ENCODE measurements at places on chromosomes 11 and 22.
A peak's percentile ranks its signal among the peaks of the same experiment; 100 is the strongest.

- no peak for DNase-seq
These were observed 40.4 kb downstream of the FLI1 start for GRCh38 chr11:128734103-128734831.

- no peak for DNase-seq
These were observed 1.9 kb downstream of the GRAMD4 start for GRCh38 chr22:46622081-46622521.

GRCh38 chr11:2148595-2148994, 9.4 kb upstream of the IGF2 start:
- DNase-seq, result no peak

DNA sequence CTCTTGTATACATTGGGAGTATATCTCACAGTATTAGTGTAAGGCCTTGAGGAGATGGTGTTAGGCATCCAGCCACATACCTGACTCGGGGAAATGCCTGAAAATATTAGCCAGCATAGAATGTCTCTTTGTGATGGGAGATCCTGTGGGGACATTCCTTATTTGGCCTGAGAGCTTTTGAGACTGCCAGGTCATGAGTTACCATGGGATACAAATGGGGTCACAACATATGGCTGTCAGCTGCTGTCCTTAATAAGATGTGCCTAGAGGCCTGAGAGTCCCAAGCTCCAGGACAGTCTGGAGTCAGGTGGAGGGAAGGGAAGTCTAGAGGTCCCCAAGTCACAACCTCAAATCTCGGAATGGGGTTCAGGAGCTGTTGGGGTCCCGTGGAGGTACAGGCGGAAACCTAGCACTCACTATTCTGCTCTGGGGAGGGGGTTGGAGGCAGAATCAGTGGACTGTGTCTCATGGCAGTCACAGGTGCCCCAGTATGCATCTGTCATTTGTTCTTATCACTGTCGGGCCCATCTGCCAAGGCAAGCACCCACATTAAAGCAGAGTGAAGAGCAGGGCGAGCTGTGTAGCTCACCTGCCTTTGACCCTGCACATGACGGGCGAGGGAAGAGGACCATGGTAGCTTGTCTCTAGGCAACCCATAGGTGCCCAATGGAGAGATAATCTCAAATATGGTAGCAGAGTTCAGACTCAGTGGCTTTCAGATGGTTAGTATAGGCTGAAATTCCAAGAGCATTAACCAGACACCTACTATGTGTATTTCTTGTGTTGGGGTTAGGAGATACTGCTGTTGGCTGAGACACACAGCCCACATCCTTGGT, 29.9 kb downstream of the KCNQ1OT1 start:
- no peak for DNase-seq

DNA sequence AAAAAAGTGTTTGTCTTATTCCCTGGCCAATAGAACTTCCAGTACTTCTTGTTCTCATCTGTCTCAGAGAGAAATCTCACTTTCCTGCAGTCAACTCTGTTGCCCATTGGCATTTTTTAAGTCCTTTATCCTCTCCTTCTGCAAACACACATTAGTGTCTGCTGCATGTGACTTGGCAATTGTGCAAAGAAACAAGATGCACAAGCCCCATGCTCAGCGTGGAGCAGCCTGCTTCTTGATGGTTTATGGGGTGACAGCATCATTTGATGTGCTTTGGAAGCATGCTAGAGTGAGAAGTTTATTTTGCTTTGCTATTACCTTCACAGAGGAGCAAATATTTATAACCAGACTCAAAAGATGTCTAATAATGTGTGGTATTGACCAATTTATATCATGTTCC, 238.2 kb downstream of the FAT3 start:
- DNase-seq, result no peak

DNA sequence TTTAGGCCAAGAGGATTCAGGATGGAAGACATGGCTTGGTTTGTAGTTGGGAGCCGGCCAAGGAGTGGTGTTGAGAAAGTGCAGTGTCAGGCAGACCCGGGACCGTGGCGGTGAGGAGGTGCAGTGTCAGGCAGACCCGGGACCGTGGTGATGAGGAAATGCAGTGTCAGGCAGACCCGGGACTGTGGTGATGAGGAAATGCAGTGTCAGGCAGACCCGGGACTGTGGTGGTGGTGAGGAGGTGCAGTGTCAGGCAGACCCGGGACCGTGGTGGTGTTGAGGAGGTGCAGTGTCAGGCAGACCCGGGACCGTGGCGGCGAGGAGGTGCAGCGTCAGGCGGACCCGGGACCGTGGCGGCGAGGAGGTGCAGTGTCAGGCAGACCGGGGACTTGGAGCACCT, 59.7 kb downstream of the LRP5 start:
- no peak for DNase-seq

- DNase-seq, result no peak
These were observed 50.9 kb downstream of the IGF2 start for GRCh38 chr11:2088284-2088683.

DNA sequence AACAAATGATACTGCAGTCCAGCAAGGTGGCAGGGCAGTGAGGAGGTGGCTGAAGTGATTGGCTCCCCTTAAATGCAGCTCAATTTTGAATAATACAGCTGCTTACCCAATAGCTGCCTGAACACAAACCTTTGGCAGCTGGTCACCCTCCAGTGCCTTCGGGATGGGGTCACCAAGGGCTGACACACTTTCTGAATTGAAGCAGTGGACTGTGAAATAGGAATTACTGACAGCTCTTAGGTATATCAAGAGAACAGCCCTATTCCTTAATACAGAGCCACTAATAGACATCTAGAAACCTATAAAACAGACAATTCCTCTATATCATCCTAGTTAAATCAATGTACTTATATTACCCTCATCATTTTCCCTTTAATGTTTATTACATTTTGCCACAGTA, 474.2 kb upstream of the KIRREL3 start:
- no peak for DNase-seq

DNA sequence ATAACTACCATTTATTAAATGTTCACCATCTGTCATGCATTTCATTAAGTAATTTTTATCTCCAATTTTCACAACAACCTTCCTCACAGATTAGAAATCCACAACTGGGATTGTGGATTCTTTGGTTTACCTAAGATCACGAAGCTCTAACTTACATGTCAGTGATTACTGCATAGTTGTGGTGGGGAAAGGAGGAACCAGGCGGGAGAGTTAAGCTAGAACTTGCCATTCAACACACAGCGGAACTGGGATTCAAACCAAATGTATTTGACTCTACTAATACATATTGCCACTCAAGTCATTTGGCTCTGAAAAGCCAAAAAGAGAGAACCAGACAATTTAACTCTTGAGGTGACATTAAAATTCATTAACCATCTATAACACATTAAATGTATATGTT, 10.4 kb upstream of the LAYN start:
- no peak for DNase-seq

DNA sequence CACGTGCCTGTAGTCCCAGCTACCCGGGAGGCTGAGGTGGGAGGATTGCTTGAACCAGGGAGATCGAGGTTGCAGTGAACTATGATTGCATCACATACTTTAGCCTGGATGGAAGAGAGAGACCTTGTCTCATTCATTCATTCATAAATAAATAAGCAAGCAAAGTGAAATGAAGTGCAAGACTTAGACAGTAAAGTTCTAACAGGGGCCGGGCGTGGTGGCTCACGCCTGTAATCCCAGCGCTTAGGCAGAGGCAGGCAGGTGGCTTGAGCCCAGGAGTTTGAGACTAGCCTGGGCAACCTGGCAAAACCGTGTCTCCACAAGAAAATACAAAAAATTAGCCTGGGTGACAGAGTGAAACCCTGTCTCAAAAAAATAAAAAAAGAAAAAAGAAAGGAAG, 1.6 kb upstream of the ZNF280A start:
- DNase-seq, result no peak

GRCh38 chr11:34972892-34973291, 56.5 kb downstream of the PDHX start:
- no peak for DNase-seq

- no peak for DNase-seq
These were observed 118.5 kb downstream of the ELP4 start for GRCh38 chr11:31628111-31628510.

DNA sequence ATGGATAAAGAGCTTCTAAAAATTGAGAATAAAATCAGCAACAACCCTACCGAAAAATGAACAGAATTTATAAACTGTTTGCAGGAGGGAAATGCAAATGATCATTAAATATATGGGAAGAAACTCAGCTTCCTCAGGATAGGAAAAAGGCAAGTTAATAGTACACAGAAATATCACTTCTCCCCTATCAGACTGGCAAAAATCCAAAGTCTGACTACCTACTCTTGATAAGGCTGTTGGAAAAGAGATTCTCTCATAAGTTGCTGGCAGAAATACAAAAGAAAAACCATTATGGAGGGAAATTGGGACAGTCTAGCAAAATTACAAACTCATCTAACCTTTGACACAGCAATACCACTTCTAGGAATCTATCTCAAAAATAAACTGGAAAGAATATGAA, 100.9 kb upstream of the LDLRAD3 start:
- no peak for DNase-seq

- no peak for DNase-seq
These were observed 7.6 kb downstream of the IGSF9B start for GRCh38 chr11:133949129-133949528.

GRCh38 chr11:62727872-62728170, 465 bp upstream of the TTC9C start:
- peak; percentile 81 for DNase-seq

DNA sequence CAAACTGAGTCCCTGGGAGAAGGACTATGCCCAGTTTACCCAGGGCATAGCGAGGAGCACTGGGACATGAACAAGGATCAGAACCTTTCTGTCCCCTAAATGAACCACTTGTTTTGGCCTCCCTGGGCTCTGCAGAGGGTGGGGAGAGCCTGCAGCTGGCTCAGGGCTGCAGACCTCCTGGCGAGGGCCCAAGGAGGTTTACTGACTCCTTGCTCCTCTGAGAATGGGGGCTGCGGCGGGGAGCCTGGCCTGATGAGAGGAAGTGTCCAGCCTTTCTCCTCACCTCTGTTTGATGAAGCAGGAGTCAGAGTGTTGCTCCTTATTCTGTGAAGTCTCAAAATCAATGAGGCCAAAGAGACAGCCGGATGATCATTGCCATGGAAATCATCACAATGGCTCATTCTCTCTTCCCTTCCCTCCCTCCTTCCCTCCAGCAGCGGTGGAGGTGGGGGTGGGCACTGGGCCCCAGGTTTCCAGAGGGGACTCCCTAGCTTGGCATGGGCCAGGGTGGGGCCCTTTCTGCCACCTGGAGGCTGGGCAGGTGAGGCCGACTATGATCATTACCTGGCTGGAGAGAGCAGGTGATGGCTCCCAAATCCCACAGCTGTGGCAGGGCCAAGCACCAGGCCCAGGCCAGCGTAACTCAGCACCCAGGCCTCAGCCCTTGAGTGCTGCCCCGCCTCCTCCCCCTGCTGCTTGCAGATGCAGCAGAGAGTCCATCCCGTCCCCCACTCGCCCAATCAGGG, 169.7 kb downstream of the CEP164 start:
- DNase-seq, result no peak

GRCh38 chr11:131614631-131615030, 244.2 kb downstream of the NTM start:
- no peak for DNase-seq
